ENCODE measurements at places on chromosomes 2 and 18.

DNA sequence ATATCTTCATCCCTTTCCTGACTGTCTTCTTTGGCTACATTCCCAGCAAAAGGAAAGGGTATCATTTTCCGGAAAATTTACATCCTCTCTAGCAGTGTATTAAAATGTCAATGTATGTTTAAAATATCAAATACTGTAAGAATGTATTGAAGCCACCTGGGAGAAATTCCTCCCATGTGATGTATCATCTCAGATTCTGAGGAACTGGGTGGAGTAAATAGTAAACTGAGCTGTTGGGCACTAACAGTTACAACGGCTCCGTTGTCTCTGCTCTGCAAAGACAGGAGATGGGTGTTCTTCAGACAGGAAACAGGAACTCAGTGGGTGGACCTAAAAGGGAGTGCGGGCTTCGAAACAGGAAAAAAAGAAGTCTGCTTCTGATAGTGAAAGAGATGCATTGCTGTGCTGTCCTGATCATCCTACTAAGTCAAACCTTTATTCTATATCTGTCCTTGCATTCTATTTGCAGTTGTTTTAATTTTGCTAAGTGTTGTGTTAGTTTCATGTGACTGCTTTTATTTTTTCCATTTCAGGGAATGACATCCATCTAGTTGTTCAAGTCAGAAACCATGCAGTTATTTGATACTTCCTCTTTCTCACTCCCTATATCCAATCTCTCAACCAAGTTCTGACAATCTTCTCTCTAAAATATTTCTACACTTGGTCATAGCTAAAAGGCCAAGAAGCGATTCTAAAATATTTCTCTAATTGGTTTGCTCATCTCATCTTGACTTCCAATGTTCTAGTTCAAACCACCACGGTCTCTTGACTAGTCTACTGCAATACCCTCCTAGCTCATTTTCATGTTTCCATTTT lies 19.4 kb downstream of the DOK1 start:
- peak; percentile 78 for DNase-seq

- DNase-seq, result no peak
Measured at GRCh38 chr2:230312638-230313037, 14.4 kb upstream of the SP140L start.

DNA sequence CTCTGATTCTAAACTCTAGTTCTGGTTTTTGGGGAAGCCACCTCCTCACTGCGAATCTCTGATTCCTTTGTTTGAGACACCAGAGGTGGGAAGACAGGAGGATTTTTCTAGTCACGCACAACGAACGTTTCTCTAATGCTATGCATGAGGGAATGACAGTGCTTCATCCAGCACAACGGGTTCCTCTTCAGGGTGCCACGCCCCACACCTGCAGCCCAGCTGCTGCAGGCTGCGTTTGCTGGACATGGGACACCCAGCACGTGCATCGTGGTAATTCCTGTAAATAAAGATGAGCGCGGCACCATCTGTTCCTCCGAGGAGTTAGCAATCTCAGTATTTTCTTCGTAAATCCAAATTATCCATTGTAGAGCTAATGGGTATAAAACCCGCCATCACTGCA lies 37.5 kb upstream of the TPO start:
- DNase-seq, result no peak

DNA sequence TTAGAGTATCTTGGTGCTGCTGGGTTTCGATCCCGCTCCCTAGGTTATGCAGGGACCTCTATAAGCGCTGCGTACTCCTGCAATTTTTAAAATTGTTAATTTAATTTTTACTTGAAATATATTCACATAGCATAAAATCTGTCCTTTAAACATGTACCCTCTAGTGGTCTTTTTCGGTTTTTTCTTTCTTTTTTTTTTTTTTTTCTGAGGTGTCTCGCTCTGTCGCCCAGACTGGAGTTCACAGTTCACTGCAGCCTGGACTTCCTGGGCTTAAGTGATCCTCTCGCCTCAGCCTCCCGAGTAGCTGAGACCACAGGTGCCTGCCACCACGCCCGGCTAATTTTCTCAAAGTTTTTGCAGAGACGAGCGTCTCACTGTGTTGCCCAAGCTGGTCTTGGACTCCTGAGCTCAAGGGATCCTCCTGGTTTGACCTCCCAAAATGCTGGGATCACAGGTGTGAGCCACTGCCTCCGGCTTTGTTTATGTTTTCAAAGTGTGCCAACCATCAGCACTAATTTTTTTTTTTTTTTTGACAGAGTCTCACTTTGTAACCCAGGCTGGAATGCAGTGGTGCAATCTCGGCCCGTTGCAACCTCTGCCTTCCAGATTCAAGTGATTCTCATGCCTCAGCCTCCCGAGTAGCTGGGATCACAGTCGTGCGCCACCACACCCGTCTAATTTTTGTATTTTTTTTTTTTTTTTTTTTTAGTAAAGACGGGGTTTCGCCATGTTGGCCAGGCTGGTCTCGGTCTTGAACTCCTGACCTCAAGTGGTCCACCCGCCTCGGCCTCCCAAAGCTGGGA lies 585 bp upstream of the MOB1A start:
- no peak for DNase-seq

GRCh38 chr2:46142546-46143428 lies 154.4 kb upstream of the EPAS1 start:
- DNase-seq, result no peak

DNA sequence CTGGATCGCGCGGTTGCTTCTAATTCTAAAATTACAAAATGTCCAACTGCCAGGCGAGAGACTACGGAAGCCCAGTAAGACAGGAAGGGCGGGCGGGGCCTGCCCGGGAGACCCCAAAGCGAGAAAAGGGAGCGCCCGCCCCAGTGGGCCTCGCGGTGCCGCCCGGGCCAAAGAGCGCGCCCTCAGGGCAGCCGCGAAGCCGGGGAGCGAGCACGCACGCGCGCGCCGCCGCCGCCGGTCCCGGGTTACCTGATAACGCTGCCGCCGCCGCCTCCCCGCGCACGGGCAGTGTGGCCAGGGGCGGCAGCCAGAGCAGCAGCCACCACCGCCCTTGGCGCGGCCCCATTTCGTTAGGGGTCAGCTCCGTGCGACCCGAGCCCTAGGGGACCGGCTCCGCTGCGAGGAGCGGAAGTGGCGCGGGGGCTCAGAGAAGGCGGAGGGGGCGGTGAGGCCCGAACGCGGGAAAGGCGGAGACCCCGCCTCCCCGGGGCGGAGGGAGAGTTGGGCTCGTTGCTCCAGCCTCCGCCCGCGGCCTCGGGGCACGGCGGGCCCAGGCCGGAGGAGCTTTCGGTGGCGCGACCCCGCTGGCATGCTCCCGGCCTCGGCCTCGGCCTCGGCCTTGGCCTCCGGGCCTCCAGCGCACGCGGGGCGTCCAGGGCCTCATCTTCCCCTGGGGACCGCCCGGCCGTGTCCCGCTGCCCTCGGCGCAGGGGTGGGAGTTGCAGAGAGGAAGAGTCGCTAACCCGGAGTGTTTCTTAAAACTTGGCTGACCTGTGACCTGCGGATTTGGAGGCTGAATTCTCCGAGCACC lies at the start of gene NEMP2:
NEMP2 (minus strand) TSS at position 413 of the 811 bp plus-strand sequence; CDS start at position 346, 67 bp downstream.
- DNase-seq, result peak; percentile 46

- DNase-seq, result peak; percentile 95
Measured at GRCh38 chr2:186349508-186349907, 136.6 kb upstream of the ZC3H15 start.

DNA sequence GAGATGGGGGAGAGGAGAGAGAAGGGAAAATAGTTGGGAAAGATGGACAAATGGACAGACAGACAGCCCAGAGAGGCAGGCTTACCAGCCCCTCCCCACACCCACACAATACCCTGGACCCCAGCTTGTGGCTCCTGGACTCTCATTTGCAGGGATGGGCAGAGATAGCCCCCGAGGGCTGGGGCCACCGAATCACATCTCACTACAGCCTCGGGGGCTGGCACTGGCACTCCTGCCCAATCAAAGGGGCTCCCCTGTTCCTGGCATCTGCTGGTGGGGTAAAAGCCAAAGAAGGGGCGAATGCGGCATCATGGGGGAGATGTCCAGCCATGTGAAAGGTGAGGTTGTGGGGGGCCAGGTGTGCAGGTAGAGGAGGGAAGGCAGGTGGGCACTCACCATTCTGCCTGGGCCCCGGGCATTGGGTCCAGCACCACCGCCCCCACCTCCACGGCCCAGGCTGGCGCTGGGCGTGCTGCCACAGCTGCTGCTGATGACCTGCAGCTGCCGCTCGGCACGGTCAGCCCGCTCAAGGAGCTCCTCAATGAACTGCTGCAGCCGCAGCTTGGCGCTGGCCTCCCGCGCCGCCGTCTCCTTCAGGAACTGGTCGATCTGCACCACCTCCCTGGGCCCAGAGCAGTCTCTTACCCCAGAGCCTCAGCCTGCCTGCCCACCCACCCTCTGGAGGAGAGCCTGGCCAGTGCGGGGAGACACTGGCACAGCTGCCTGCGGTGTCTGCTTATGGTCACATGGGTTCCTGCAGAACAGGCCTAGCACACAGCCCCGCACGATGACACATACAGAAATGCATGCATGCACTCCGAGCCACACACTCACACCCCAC lies 18.0 kb downstream of the FBXO41 start:
- DNase-seq, result no peak

DNA sequence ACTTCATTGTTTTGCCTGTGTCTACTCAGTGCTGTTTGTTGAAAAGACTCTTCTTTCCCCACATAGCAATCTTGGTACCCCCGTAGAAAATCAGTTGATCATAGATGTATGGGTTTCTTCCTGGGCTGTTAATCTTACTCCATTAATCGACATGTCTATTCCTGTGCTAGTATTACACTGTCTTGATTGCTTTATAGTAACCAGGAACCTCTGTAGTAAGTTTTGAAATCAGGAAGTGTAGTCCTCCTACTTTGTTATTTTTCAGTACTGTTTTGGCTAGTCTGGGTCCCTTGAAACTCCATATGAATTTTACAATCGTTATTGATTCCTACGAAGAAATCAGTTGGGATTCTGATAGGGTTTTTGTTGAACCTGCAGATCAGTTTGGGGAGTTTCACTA lies 78.8 kb upstream of the FAM136A start:
- DNase-seq, result no peak

DNA sequence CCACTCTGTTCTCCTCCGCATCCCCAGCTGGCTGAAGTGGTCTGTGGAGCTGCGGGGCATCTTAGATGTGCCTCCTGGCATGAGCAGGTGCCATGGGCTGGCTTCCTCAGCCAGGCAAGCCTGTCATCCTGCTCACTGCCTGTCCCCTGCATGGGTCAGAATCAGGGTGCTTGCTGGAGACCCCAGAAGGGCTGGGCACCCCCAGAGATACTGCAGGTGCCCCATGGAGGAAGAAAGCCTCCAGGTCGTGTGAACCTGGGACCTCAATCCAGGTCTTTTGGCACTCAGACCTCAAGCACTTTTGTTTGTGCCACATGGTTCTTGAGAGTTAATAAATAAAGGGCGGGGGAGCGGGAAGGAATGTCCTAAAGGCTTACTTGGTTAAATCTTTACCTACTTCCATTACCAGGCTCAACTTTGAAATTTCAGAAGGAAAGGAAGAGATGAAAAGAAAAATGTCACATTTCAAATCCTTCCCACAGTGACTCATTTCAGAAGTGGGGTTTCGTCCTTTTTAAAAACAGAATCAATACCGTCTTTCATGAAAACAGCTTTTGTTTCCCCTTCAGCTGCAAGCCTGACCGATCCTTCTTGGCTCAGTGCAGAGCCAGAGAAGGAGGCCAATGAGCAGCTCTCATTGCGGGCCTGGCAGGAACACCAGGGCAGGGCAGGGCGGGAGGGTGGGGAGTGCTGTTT lies 69.9 kb downstream of the RHOB start:
- no peak for DNase-seq

GRCh38 chr18:10850840-10851239 lies 298.5 kb downstream of the PIEZO2 start:
- DNase-seq, result peak; percentile 54

- DNase-seq, result peak; percentile 40
Measured at GRCh38 chr2:218898109-218898878, 17.6 kb downstream of the WNT10A start.

DNA sequence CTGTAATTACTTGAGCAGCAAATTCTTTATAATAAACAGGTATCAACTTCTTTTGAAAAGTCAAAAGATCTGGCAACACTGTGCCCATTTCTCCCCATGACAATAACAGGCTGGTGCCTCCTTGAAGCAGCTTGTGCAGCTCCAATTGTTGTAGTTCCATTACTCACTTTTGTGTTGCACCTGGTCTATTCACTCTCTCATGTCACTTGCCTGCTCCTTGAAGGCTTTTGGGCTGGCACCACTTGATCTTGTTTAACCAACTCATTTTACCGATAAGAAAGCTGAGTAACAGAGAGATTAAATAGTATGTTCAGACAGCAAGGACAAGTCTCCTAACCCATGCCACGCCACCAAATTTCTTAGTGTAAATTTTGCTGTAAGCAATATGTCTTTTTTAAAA lies 314.5 kb downstream of the OSR1 start:
- no peak for DNase-seq

GRCh38 chr2:26459991-26460612 lies 17.8 kb downstream of the OTOF start:
- no peak for DNase-seq

- DNase-seq, result no peak
Measured at GRCh38 chr2:139480161-139480650, 700.0 kb upstream of the NXPH2 start.

DNA sequence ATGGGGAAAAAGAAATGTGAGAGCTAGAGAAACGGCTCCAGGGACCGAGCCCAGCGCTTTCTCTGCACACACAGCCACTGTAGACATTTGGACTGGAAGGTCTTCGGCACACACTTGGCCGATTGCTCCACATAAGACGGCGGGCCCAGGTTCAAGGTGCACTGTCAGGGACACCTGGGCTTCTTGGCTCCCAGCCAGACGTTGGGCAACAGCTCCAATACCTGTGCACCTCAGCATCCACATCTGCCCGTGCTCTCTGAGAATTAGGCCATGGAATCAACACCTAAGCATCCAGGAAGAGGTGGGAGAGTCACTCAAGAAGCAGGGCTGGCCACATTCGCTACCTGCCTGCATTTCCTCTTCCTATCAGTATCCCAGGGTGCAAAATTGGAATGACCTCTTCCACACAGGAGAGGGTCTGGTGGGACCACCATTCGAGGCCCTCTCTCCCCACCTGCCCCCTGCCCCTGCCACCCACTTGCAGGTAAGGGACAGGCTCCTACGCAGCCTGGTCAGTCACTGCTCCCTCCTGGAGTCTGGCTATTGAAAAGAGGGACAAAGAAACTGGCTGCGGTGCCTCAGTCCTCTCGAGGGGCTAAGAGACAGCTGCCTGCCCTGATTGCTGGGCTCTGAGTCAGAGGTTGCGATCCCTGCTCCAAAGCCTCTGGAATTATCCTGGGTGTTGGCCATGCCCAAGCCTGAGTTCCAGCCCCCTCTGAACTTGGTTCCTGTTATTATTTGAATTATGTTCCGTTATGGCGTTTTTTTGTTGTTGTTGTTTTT lies 40.1 kb upstream of the TAF1B start:
- DNase-seq, result no peak

- no peak for DNase-seq
Measured at GRCh38 chr2:220011859-220012258, 384.4 kb downstream of the SLC4A3 start.

All from choroid plexus epithelial cell (primary cell).